Anterior cingulate cortex (tissue), 58 donors: ENCODE measurements at places on chromosomes 2 and 18.
A peak's percentile ranks its signal among the peaks of the same experiment; 100 is the strongest.

DNA sequence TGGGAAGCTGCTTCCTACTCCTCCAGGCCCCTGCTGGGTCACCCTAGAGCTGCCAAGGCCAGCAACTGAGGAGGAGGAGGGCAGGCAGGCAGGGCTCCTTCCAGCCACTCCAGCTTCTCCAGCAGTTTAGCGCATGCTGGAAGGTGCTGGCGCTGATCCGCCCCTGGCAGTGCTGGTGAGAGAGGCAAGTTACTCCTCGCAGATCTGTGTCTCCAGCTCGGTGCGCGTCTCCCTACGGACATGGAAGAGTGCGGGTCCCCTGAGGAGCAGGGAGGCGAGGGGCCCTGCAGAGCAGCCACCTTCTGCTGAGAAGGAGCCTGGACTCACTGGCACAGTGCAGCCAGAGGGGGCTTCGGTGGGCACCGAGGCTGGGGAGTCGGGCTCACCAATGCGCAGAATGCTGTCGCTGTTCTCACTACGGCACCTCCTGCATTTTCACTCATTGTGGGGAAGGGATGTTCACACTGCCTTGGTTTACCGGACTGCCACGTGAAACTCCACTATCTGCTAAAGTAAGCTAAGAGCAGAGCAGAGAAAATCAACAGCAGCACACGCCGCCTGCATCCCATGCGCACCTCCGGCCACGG, 206.0 kb downstream of the HDAC4 start:
- DNase-seq = peak; percentile 68

DNA sequence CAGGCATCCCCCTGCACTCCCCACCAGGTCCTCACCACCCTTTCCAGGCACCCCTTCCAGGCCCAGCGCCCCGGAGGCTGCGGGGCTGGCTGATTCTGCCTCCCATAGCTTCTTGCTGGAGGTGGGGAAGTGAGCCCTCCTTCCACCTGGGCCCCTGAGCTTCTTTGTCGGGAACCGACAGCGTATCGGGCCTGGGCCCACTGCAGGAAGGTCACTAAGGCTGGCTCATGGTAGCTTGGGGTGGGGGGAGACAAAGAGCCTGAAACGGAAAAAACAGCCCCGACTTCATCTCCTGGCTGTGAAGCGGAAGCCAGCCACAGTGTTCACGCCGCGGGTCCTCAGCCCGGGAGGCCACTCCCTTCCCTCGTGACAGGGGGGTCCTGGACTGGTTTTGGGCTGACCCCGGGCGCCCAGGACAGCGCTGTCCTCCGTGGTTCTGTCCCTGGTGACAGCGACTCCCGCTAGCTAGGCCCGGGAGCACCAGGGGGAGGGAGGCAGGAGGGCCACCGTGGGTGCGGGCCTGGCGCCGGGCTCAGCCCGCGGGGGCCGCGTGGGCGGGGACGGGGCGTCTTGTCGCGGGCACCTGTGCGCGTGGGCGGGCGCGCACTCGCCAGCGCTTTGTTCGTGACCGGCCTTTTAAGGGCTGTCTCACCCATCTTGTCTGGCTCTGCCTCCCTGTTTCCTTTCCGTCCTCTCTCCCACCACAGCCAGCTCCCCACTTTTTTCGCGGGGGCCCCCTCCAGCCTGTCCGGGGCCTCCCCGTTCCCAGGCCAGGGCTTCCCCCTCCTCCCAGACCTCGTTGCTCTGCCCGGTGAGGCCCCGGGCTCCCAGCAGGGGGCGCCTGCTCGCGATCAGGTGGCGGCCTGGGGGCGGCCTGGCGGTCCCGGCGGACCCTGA, 64.9 kb downstream of the DNMT3A start:
- no peak for DNase-seq

GRCh38 chr2:173631127-173631460, 276.4 kb downstream of the CDCA7 start:
- DNase-seq = no peak

DNA sequence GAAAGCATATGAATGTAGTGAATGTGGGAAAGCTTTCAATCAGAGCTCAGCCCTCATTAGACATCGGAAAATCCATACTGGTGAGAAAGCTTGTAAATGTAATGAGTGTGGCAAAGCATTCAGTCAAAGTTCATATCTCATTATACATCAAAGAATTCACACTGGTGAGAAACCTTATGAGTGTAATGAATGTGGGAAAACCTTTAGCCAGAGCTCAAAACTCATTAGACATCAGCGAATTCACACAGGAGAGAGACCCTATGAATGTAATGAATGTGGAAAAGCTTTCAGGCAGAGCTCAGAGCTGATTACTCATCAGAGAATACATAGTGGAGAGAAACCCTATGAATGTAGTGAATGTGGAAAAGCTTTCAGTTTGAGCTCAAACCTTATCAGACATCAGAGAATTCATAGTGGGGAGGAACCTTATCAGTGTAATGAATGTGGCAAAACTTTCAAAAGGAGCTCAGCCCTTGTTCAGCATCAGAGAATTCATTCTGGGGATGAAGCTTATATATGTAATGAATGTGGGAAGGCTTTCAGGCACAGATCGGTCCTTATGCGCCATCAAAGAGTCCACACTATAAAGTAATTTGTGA, 5.0 kb downstream of the ZNF397 start:
- no peak for DNase-seq

DNA sequence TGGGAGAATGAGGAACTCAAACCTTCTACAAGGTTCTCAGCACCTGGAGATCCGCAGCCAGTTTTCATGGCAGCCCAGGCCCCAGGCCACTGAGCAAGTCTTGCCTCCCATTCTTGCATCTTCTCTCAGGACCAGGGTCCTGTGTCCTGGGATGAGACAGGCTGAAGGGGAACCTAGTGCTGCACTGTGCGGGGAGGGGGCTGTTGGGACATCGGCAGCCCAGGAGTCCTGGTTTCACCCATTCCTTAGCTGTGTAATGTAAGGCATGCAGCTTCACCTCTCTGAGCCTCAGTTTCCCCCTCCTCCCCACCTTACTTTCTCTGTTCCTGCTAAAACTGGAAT, 43.9 kb downstream of the TNS1 start:
- no peak for DNase-seq

- DNase-seq = no peak
These were observed 24.5 kb upstream of the HPCAL1 start for GRCh38 chr2:10278029-10278762.

DNA sequence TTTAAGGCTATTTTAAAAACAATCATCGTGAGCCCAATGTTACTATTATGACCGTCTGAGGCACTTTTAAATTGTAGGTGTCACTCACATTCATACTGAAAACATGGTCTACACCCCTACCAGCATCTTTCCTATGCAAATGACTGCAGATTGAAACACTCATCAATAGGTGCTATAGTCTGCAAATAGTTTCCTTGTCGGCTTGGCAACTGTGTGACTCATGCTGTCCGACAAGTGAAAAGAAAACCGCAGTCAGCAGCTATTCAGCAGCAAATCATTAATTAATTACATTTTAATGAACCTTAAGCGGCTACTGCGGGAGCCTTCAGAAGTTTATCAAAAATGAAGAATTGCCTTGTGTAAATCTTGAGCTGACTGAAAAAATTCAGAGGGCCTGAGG, 134.4 kb downstream of the FIGN start:
- no peak for DNase-seq

GRCh38 chr2:104429639-104430358, 424.1 kb upstream of the POU3F3 start:
- DNase-seq = no peak

- no peak for DNase-seq
These were observed 95.4 kb downstream of the DOCK10 start for GRCh38 chr2:224946895-224947294.

DNA sequence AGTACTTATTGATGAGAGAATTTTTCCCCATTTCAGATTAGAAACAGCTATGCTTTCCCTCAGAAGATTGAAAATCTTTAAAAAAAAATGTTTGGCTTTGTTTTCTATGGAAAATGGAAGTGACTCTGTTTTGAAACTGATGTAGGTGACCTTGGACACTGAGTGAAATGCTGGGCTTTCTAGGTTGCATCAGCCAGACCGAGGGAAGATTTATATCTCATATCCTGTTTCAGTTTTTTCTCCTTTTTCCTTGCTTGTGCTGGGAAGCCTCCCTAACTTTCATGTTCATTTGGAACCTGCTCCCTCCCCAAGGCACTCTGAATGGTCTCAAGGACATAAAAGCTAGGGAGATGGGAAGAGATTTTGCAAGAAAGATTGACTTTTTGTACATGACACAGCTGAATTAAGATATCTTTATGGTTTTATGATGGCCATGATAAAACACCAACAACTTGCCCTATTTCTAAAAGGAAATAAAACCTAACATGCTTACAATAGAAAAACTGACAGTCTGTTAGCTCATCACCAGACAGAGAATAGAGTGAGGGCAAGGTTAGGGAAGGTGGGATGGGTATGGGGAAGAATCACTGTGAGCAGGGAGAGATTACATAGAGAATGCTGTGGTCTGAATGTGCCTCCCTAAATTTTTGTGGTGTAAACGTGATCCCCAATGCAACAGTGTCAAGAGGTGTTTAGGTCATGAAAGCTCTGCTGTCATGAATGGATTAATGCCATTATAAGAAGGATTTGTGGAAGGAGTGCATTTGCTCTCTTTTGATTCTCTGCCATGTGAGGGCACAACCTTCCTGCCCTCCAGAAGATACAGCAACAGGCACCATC, 249.7 kb downstream of the TPGS2 start:
- no peak for DNase-seq

- no peak for DNase-seq
These were observed 14.4 kb upstream of the MYO3B start for GRCh38 chr2:170163411-170164065.
